ENCODE measurements at places on chromosomes 1 and 21. TPM values are rescaled to one million over a fixed set of nuclear protein-coding genes. Genes with fewer than 3 reads are reported as not detected.

The TEDDM1 gene
- not detected for total RNA-seq

The SLC9C2 gene
- total RNA-seq = not detected

DNA sequence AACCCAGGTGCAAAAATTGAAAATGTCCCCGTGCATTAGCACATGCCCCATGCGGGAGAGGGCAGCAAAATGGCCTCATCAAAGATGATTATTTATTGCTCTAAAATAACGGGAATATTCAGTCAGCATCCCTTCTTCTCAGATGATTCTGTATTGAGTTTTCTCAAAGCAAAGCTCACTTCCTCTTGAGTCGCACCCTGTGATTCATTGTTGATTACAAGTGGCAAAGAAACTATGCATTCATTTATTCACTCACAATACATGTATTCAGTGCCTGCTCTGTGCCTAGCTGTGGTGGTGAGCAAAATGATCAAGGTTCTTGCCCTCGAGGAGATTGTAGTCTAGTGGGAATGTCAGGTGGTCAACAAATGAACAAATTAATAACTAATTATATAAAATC, 226.0 kb upstream of the KAZN start:
- H3K27ac ChIP-seq = no peak overlapping the region
- H3K4me1 ChIP-seq = no peaks in the 10 kb centered on the region
- H3K4me3 ChIP-seq = no peak overlapping the region

GRCh38 chr1:67214420-67215174, 48.3 kb downstream of the IL23R start:
- no peak overlapping the region for H3K4me3 ChIP-seq
- DNase-seq = no peak
- H3K27me3 ChIP-seq = no peaks in the 10 kb centered on the region
- H3K27ac ChIP-seq = no peak overlapping the region
- H3K36me3 ChIP-seq = no peaks in the 10 kb centered on the region

DNA sequence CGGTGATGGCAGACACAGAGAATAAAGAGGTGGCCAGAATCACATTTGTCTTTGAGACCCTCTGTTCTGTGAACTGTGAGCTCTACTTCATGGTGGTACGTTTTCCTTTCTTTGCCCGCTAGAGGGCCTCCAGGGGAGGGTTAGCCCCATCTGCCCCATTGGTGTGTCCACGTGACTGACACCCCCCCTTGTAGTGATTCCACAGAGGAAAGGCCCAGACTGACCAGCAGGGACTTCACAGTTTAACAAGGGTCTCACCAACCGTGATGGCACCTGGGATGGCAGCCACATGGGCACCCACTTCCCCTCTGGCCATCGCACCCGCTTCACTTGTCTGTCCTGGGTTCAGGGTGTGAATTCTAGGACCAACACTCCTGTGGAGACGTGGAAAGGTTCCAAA, 22.3 kb upstream of the SARS1 start:
- no peak overlapping the region for H3K27ac ChIP-seq
- H3K4me1 ChIP-seq = peaks cover 12% of the 10 kb centered on the region
- no peak overlapping the region for H3K4me3 ChIP-seq
- DNase-seq = no peak

GRCh38 chr21:41387042-41387819, 25.4 kb downstream of the MX2 start:
- no peaks in the 10 kb centered on the region for H3K27me3 ChIP-seq
- no peak overlapping the region for H3K4me3 ChIP-seq
- peaks cover 13% of the 10 kb centered on the region for H3K4me1 ChIP-seq
- H3K36me3 ChIP-seq = peaks cover 8% of the 10 kb centered on the region
- no peak for DNase-seq
- H3K27ac ChIP-seq = peak overlapping the region; percentile 62

The EPHB2 gene
- total RNA-seq = 3.9 TPM

- no peak overlapping the region for H3K4me3 ChIP-seq
- H3K4me1 ChIP-seq = peaks cover 15% of the 10 kb centered on the region
- no peaks in the 10 kb centered on the region for H3K36me3 ChIP-seq
- DNase-seq = no peak
Measured at GRCh38 chr1:208081972-208082371, 162.2 kb downstream of the PLXNA2 start.

The GPR157 gene
- total RNA-seq = 19.4 TPM

DNA sequence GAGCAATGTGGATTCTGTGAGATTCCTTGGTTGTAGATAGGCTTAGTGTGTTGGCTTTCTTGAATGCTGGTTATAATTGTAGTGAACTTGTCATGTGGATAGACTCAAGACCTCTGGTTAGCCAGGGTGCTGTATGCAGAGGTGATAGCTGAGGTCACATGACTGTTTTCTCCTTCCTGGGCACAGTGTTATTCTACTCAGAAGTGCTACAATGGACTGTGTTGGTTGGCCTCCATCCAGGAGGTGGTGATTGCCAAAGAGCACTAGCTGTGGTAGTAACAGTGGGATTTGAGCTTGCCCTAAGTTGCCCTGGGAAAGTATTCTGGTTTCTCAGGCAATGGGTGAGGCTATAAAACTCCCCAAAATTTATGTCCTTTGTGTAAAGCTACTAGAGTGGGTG, 71.6 kb downstream of the SH3BGR start:
- no peak overlapping the region for H3K27ac ChIP-seq
- peaks cover 7% of the 10 kb centered on the region for H3K4me1 ChIP-seq
- no peak overlapping the region for H3K4me3 ChIP-seq
- no peak for DNase-seq

The NOS1AP gene
- 2.0 TPM for total RNA-seq

DNA sequence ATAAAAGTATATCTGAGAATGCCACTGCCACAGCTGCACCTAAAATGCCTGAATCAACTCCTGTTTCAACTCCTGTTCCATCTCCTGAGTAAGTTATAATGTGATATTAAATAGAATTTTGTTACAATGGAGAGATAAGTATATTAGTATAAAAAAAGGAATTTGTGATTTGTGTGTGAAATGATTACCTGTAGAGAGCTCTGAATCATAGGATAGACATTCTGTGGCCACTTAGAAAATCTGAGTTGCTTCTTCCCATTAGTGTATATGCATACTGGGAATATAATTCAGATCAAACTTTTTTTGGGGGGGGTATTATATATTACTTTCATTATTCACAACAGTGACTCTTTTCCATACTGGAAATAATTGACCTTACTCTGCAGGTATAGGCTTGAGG, 52.9 kb downstream of the SUCO start:
- peaks cover 13% of the 10 kb centered on the region for H3K4me1 ChIP-seq
- no peak for DNase-seq
- H3K27me3 ChIP-seq = no peaks in the 10 kb centered on the region

The SPRR2A gene
- total RNA-seq = 74.6 TPM

The PDE4B gene
- total RNA-seq = 29.0 TPM

DNA sequence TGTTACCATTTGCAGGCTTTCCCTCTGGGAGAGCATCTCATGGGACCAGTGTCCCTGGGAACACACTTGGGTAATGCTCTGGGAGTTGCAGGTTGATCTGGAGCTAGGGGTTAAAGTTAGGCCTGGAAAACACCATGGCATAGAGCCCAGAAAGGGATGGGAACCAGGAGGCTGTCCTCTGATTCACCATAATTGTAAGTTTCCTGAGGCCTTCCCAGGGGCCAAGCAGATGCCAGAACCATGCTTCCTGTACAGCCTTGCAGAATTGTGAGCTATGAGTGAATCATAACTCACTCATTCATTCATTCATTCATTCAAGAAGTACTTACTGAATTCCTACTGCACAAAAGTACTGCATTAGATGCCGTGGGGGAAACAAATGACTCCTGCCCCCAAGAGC, 50.0 kb downstream of the LACTBL1 start:
- H3K27ac ChIP-seq = no peak overlapping the region
- no peak overlapping the region for H3K4me3 ChIP-seq
- no peaks in the 10 kb centered on the region for H3K4me1 ChIP-seq
- no peaks in the 10 kb centered on the region for H3K36me3 ChIP-seq
- H3K27me3 ChIP-seq = no peaks in the 10 kb centered on the region

GRCh38 chr21:45373991-45374816, 30.8 kb upstream of the COL18A1 start:
- DNase-seq = no peak
- H3K27me3 ChIP-seq = no peaks in the 10 kb centered on the region
- no peak overlapping the region for H3K27ac ChIP-seq

The C1QA gene
- 95.8 TPM for total RNA-seq

DNA sequence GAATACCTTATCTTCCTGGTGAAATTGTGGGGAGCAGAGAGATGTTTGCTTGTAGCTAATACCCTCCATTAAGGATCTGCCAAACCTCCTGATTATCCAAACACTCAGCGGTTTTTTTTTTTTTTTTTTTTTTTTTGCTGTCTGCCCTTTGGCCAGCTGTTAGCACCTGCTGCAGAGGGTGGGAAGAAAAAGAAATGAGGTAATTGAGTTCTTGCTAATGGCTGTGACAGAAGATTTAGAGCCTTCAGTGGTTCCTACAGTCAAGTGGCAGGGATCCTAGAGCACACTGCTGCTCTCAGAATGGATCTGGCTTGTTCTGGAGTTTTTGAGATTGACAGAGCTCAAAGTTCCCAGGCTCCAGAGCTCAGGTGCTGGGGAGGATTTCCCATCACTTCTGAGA, 342.5 kb downstream of the DISC1 start:
- no peak overlapping the region for H3K27ac ChIP-seq
- no peak for DNase-seq
- no peaks in the 10 kb centered on the region for H3K4me1 ChIP-seq
- no peaks in the 10 kb centered on the region for H3K27me3 ChIP-seq
- no peak overlapping the region for H3K4me3 ChIP-seq

GRCh38 chr1:169460191-169460833, 25.4 kb downstream of the SLC19A2 start:
- no peak overlapping the region for H3K27ac ChIP-seq
- peaks cover 8% of the 10 kb centered on the region for H3K4me1 ChIP-seq
- H3K4me3 ChIP-seq = peak overlapping the region; percentile 19
- no peaks in the 10 kb centered on the region for H3K27me3 ChIP-seq

DNA sequence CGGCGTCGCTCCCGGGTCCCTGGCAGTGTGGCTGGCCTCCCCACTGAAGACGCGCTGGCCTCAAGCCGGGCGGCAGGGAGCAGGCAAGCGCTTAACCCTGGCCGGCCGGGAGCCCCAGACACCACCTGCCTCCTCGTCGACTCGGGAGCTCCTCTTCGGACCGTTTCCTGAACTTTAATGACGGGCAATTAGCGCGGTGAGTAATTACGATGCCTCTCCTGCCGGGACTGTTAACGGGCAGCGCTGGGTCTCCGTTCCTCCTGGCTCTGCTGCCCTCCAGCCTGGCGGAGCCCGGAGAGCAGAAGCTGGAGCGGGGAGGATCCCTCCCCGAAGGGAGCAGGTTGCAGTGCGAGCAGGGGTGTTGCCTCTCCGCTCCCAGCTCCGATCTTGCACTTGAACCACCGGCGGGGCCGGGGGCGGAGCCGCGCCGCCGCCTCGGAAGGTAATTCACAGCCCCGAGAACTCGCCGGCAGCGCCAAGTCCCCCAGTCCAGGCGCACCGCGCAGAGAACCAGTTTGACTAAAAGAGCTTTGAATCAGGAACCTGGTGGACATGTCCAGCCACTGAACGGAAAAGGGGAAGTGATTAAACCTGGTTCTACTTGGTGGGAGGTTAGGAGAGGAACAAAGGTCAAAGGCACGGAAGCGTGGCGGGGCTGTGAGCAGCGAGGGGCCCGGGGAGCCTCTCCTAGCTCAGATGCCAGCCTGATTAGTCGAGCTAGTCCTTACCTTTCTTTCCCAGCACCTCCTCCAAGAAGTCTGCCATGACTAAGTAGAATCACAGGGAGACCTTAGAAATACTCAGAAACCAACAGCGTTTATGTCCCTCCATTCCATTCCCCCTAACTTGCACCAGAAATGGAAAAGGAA, 18.3 kb upstream of the PLEKHA6 start:
- no peaks in the 10 kb centered on the region for H3K27me3 ChIP-seq
- H3K4me3 ChIP-seq = peak overlapping the region; percentile 53
- no peak overlapping the region for H3K27ac ChIP-seq
- peaks cover 15% of the 10 kb centered on the region for H3K4me1 ChIP-seq
- H3K36me3 ChIP-seq = no peaks in the 10 kb centered on the region
- peak; percentile 20 for DNase-seq

DNA sequence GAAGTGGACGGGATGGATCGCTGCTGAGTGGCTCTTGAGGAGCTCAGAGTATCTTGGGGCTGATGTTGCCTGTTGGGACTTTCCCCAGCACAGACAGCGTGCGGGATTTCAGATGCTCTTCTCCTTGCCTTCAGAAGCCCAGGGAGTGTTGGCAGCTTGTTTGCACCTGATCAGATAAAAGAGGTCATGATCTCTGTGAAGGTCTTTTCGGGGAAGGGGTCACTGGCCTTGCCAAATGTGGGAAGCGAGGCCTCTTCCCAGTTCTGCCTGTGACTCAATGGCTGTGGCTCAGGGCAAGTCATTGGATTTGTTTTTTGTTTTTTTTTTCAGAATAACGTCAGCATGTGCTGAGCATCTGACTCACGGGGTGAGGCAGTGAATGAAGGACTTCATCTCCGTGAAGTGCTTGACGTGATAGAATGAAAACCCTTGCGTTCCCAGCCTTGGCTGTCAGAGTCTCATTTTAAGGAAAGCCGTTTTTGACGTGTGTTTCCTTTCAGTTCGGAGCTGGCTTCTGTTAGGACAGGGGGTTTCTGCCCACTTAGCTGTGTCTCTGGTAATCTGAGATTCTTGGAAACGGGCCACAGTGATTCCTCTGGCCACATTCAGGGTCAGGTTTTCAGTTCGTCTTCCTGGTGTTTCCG, 46.7 kb downstream of the GALNT2 start:
- H3K27ac ChIP-seq = peak overlapping the region; percentile 72
- DNase-seq = no peak
- peaks cover 38% of the 10 kb centered on the region for H3K4me1 ChIP-seq
- no peaks in the 10 kb centered on the region for H3K27me3 ChIP-seq
- H3K36me3 ChIP-seq = no peaks in the 10 kb centered on the region

The LRRC71 gene
- not detected for total RNA-seq

GRCh38 chr21:43347461-43348169, 79.3 kb downstream of the SIK1 start:
- DNase-seq = no peak
- no peak overlapping the region for H3K4me3 ChIP-seq
- no peaks in the 10 kb centered on the region for H3K27me3 ChIP-seq

The RAB42 gene
- 2.5 TPM for total RNA-seq

DNA sequence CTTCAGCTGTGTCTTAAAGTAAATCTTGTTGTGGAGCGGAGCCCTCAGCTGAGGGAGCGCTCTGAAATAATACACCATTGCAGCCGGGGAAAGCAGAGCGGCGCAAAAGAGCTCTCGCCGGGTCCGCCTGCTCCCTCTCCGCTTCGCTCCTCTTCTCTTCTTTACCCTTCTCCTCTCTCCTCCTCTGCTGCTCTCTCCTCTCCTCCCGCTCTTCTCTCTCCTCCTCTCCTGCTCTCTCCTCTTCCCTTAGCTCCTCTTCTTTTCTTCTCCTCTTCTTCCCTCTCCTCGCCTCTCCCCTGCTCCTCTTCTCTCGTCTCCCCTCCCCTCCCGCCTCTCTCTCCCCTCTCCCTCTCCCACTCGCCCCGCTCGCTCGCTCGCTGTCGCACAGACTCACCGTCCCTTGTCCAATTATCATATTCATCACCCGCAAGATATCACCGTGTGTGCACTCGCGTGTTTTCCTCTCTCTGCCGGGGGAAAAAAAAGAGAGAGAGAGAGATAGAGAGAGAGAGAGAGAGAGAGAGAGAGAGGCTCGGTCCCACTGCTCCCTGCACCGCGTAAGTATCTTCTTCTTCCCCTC, at the start of gene PROX1:
PROX1 (plus strand) TSS at position 47 of the 580 bp plus-strand sequence. CDS start 8,563 bp downstream, outside the sequence.
- peaks cover 17% of the 10 kb centered on the region for H3K27me3 ChIP-seq
- peak within 1 kb of the TSS; percentile 53 for H3K4me3 ChIP-seq
- no peak for DNase-seq
- peak within 1 kb of the TSS; percentile 70 for H3K27ac ChIP-seq
- no peaks in the 10 kb centered on the region for H3K36me3 ChIP-seq

Measured in vagina (tissue), 2 donors.